ENCODE measurements at places on chromosomes 11 and 22.
A peak's percentile ranks its signal among the peaks of the same experiment; 100 is the strongest.

- DNase-seq, result no peak
Observed at GRCh38 chr11:23991165-23991539, 505.7 kb upstream of the LUZP2 start.

- no peak for DNase-seq
Observed at GRCh38 chr11:46953093-46953492, 16.5 kb downstream of the CSTPP1 start.

DNA sequence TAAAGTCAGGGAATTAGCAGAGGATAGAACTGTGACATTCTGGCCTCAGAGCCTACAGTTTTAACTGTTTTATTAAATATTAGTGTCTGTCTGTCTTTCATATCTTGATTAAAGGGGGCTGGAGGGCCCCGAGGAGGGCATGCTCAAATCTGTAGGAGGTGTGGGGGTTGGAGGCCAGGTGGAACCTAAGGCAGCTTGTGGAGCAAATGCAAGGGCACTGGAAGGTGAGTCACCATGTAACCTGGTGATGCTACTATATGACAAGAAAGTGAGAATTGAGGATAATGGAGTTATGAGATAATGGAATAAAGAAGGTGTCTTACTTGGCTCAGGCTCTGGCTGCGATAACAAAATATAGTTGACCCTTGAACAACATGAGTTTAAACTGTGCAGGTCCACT, 27.3 kb upstream of the TMEM86A start:
- no peak for DNase-seq

GRCh38 chr22:39819429-39819828, 74.1 kb downstream of the ENTHD1 start:
- no peak for DNase-seq

DNA sequence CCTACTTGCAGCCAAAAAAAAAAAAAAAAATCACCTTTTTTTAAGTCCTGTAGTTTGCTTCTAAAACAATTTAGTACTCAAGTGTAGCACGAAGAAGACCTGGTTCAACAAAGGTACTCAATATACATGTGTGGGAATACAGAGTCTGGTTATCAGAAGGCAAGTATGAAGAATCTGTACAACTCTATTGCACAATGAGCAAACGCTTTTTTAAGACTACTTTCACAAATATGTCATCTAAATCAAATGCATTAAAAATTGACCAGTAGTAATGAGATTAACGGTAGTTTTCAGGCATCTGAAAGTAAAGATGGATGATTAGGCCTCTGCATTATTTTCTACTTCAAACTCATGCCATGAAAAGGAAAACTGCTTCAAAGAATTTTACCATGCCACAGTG, 9.5 kb downstream of the CHORDC1 start:
- DNase-seq, result no peak

DNA sequence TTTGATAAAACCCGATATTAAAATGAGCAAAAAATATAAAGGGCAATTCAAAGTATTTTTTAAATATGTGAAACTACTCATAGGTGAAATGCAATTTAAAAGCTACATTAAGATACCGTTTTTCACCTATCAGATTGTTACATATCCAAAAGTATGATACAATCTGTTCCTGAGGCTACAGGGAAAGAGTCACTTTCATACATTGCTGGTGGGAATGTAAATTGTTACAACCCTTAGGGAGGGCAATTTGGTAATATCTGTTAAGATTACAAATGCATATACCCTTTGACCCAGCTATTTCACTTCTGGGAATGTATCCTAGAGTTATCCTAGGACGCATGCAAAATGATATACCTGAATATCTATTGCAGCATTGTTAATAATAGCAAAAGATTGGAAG, 132.1 kb downstream of the BLID start:
- no peak for DNase-seq

DNA sequence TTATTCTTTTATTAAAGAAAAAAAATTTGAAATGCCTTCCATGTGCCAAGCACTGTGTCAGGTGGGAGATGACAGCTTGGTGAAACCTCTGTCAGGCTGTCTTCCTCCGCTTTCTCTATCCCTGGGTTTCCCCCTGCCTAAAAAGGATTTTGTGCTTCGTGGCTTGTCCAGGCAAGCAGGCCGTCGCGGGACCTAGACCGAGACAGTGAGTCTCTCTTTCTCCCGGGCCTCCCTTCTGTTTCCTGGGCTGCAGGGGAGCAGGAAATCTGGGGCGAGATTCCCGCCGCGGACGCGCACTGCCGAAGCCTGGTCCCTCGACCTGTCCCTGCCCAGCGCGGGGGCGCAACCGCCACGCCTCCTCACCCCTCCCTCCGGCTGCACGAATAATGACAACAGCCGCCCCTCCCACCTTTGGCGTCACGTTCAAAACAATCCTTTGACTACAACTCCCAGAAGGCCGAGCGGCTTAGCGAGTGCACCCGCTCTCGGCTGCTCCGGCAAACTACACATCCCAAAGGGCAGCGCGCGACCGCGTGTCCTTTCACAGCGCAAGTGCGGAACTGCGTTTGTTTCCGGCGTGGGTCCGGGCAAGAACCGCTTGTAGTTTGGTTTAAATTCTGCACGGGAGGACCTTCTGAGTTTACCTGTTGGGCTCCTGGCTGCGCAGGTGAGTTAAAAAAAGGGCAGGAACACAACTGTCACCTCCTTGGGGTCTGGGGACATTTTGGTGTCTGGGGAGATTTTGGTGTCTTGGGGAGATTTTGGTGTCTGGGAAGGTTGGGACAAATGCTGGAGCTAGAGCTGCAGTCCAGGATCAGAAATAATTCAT, at the start of gene CLP1:
Gene CLP1, plus strand, starts transcription at position 569 of the 829 bp plus-strand sequence. CDS start 1,715 bp downstream, outside the sequence.
- DNase-seq, result peak; percentile 99

GRCh38 chr11:76587820-76588454, 82.6 kb downstream of the LRRC32 start:
- no peak for DNase-seq

DNA sequence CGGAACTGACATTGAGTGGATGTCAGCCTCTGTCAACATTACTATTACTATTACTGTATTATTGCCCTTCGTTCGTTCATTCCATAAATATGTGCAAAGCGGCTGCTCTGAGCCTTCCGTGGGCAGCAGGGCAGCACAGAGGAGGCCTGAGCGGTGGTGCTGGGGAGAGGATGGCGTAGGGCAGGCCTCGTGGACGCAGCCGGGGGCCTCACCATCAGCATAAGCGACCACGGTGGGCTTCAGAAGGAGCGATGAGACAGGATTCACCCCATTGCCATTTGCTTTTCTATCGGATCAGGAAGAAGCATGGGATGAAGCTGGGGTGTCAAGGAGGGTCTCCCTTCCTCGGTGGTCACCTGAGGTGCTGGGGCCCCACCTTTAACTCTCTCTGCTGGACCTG, 22.7 kb downstream of the ANO1 start:
- no peak for DNase-seq

DNA sequence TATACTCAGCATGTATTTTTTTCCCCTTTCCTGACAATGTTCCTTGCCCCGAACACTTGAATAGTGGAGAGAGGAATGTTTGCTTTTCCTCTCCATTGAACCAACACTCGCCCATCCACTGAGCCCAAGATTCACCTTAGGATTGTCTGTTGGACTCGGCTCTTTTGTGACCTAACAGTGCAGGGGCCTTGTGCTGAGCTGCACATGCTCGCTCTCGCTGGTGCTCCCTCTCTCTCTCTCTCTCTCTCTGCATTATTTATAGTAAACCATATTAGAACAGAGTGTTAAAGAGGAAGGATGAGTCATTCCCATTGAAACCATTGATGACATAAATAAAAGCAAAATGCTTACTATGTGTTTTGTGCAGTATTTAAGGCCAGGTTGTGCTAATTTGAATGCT, 20.7 kb downstream of the ZBTB16 start:
- no peak for DNase-seq

DNA sequence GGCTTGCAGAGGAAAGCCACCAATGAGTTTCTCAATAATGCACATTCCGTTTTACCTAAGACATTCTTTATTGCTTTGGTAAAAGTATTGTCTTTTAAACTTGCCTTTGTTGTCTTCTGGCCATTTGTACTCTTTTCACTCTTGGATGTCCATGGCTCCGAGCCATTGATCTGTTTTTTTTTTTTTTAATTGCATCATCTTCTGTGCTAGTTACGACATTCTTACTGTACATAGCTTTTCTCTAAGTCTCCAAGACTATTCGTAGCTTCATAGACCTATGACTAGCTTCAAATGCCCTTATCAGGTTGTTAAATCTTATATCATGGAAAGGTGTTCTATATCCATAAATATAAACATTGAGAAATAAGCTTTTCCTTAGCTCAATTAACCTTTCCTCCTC, 1522.6 kb downstream of the FAM181B start:
- DNase-seq, result no peak

DNA sequence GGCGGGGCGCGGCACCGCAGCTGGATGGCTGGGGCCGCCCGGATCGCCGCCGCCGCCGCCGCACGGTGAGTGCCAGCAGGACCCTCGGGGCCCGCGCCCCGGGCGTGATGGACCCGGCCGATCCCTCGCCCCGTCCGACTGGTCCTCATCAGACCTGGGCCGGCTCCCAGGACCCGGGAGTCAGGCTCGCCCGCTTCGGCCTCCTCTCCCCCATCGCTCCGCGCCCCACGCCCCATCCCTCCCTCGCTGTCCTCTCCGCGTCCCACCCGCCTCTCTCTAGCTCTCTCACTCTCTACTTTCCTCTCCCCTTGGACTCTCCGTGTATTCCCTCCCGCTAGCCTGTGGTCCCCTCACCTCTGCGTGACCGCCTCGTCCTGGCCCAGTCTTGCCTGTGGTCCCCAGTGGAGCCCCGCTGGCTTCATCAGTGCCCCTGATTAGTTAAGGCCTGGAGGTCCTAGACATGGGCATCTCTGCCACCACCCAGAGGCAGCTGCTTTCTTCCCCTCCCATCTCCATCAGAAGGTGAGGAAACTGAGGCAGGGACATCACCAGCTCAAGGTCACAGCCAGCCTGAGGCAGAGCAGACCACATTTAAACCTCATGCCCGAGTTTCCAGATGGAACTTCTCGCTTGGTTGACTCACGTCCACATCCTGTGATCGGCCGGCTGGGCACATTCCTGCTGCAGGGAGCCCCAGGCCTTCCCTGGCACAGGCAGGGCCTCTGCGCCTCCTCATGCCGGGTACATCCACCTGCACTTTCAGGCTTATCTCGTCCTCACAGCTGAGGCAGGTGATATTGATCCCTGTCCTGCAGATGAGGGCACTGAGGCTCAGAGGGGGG, 429 bp downstream of the SLC39A13 start:
- peak; percentile 58 for DNase-seq

DNA sequence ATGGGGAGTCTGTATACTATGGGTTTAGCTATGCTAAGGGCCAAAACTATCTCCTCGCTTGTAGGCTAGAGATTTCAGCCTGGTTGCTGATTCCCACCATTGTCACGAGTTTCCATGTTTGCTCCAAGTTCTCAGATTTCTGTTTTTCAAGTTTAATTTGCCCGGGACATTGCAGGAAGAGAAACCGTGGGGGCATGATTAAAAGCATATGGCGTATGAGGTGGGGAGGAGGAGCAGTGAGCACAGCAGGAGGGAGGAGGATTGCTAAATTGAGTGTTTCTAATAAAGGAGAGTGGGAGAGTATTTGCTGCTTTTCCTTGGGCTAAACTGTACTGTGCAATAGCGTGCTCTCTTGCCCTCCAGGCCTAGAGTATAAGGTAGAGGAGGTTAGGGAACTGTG, 558.4 kb downstream of the METTL15 start:
- no peak for DNase-seq

GRCh38 chr11:35083431-35084238, 55.3 kb upstream of the CD44 start:
- DNase-seq, result peak; percentile 54

DNA sequence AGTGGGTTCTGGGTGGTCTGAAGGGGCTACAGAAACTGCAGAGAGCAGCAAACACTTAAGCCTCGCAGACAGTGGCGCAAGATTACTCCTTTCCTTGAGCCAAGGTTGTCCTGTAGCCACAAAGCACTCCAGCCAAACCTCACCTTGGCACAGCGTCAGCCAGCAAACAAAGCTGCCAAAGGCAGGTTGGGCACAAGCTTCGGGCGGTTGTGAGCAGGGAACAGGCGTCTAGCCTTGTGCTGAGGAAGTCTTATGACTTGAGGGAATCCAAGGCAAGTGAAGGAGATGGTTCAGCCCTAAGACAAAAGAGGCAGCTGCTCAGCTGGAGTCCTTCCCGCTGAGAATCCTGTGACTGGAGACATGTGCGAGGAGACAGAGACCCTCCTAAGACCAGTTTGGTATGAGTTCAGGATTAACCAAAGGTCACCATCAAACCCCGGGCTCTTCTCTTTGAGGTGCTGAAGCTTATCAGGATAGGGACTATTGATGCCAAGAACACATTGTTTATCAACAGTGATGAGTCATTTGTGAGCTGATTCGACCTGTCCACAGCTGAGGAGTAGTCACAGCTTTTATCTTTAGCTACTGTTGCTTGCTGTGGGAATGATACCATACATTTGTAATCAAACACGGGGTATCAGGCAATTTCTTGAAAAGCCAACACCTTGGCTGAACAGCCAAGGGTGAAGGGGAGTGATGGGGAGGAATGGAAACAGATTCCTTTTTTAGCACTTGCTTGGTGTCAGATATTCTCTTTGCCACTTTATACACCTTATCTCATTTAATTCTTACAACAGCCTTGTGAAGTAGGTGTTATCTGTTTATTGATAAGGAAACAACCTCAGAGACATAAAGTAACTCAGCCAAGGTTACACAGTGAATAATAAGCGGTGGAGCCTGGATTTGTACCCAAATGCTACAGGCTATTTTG, 4.6 kb downstream of the ADM start:
- peak; percentile 70 for DNase-seq

GRCh38 chr11:86497310-86497709, 122.6 kb downstream of the CCDC81 start:
- peak; percentile 81 for DNase-seq

- DNase-seq, result no peak
Observed at GRCh38 chr11:130211144-130211543, 51.6 kb downstream of the ST14 start.

DNA sequence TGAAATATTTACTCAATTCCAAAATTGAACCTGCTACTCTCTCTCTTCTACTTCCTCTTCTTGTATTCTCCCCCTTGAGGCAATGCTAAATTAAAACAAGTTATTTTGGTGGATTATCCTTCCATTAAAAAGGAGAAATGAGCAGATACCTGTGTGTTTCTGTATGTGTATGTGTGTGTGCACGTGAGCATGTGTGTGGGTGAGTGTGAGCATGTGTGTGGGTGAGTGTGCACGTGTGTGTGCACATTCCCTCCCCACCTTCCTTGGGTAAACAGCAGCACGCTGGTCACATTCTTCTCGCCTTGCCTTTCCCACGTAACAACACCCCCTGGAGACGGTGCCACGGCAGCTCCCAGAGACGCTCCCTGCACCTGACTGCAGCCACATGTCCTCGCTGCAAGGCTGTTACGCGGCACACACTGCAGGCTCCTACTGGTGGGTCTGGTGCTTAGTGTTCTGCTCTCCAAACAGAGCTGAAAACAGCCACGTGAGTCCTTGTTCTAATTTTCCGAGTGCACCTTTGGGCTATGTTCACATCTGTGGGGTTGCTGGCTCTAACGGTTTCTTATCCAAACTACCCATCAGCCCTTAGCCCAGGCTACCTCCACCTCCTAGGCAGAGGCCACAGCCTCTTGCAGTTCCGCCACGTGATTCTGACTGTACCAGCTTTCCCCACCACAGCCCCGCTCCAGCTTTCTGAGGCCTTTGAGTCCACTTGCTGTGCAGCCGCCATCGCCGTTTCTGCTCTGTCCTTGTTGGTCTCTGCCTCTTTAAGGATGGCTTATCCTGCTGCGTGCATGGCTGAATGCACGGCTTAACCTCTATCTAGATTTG, 123.4 kb downstream of the CTTN start:
- DNase-seq, result no peak
